GM04504 (cell line): ENCODE measurements at places on chromosomes 2 and 18.

- no peak for DNase-seq
Observed at GRCh38 chr2:159484532-159484931, 131.8 kb downstream of the BAZ2B start.

DNA sequence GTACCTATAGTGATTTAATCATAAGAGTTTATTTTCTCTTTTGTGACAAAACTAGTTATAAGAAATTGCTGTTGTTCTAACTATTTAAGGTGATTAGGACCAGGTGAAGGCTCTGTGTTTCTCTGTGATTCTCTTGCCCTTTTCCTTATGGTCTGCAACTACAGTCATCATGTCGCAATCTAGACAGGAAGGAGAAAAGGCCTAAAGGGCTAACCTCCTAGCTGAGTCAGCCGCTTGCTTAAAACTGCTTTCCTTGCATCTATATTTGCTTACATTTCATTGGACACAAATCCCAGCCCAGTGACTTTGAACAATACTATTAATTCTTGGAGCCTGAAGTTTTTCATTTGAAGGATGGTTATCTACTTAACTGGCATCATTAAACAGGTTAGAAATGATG, 93.1 kb downstream of the PIK3C3 start:
- peak; percentile 64 for DNase-seq

DNA sequence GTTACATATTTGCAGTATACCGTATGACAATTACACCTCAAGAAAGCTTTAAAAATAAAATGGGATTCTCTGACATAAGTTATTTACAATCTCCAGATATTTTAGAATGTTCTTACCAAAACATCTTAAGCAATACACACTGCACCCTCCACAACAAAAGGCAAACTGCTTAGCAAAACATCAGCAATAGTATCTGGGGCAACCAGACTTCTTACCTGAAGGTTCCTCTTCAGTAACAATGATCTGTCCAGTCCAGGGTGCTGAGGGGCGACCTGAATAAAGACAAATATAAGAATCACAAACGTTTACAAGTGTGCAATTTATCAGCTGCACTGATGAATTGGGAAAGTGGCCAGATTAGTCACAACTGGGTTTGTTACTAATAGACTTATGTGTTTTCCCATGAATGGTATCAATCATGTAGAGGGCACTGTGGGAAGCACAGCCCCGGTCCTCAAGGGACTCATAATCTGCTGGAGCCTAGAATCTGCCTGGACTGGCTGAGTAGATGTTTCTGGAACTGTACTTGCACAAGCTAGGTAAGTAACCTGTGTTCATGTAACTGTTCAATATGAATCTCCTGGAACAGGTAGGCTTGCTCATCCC, 70.7 kb downstream of the MYOM1 start:
- no peak for DNase-seq

DNA sequence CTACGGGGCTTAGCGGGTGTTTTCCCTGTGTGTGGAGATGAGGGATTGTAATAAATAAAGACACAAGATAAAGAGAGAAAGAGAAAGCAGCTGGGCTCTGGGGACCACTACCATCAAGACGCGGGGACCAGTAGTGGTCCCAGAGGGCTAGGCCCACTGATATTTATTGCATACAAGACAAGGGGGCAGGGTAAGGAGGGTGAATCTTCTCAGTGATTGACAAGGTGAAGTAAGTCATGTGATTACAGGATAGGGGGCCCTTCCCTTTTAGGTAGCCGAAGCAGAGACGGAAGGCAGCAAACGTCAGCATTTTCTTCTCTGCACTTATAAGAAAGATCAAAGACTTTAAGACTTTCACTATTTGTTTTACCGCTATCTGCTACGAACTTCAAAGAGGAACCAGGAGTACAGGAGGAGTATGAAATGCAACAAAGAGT, 4.5 kb upstream of the GAL3ST2 start:
- DNase-seq = no peak

DNA sequence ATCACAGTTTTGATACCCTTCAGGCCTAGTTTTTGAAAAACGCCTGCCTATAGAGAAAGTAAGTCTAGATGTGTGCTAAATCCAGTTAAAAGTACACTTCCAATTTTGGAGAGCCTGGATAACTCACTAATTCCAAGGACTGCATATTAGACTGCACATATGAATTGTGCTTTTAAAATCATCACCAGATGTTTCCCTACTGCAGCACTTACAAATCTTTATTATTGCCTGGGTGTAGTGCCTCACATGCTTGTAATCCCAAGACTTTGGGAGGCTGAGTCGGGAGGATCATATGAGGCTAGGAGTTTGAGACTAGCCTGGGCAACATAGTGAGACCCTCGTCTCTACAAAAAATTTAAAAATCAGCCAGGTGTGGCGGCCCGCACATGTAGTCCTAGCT, 35.9 kb upstream of the HTR2B start:
- no peak for DNase-seq

DNA sequence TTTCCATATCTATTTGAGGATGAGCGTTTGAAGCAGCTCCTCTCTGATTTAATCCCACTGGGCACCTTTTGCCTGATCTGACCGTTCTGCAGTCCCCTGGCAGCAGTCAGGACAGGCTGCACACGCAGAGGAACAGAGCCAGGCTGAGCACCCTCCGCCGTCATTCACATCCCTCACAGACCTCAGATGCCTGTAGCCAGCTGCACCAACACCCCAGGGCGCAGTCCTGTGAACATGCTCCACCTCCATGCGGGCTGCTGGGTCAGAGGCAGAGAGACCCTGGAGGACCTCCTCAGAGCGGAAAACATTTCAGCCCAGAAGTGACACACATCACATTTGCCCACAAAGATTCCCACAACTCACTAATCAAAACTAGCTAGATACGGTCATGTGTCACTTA, 146.1 kb downstream of the SEPTIN10 start:
- no peak for DNase-seq

DNA sequence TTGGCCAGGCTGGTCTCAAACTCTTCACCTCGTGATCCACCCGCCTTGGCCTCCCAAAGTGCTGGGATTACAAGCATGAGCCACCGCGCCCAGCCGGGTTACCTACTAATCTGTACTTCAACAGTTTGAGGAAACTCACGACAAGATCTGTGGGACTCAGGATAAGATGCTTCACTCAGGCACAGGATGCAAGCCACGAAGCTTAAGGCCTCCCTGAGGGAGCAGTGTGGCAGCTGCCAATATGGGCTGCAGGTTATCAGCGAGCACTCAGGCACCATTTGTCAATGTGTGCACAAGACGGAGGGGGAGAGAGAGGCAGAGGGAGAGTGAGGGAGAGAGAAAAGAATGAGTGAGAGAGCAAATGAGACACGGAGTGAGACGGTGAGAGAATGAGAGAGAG, 173.6 kb upstream of the RAB6C start:
- DNase-seq = no peak

- no peak for DNase-seq
Observed at GRCh38 chr2:173990970-173991819, 26.0 kb upstream of the SP3 start.

DNA sequence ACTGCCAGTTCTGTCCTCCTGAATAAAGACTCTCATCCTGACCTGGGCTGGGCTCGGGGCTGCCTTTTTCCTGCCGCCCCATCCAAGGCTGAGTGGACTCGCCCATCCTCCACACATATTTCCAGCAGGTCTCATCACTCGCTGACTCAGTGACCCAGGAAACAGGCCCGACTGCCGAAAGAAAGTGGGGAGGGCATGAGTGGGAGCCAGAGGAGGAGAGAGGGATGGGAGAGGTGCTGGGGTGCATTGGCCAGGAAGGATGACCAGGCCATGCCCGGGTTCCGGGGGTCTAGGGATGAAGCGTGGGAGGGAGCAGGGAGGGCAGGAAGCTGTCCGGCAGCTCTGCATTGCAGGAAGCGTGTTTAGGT, 66.7 kb downstream of the TWIST2 start:
- no peak for DNase-seq

DNA sequence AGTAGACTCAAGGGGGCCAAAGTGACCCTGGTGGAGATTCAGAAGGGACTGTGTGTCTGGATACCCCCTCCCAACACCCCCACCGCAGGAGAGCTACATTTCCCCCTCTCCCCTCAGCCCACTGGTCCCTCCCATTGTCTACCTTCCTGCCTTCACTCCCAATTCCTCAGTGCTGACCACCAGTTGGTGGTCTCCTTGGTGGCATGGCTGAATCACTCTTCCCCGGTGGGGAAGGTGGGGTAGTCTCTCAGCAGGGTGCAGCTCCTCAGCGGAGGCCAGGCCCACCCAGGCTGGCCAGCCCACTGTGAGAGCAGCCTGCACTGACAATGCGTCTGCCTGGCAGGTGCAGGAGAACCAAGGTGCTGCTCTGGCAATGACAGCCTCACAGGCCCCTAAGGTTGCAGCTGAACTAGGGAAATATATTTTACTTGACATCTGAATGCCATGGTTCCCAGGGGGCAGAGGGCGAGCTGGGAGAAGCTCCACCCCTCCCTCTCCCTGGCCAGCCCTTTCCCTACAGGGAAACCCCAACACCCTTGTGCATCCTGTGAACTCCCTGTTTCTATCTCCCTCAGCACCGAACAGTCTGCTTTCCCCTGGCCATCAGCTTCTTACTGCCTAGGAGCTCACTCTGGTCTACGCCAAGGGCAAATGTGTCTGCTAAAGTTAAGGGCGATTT, 62.6 kb upstream of the PAX8 start:
- DNase-seq = no peak

DNA sequence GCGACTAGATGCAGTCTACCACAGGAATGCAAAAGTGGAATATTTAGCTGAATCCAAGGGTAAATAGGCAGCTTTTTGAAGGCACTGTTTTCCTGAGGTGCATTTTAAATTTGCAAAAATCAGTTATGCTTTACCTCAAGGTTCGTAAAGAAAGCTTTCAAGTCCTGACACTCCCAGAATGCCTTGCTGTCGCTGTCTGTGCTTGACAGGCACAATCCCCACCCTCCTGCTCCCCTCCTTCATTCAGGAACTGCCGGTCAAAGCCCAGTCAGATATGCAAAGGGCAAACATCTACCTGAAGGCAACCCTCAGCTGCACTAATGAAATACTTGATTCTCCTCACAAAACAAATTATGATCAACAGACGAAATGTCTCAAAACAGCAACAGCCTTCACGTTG, 97.4 kb upstream of the DDX18 start:
- no peak for DNase-seq

DNA sequence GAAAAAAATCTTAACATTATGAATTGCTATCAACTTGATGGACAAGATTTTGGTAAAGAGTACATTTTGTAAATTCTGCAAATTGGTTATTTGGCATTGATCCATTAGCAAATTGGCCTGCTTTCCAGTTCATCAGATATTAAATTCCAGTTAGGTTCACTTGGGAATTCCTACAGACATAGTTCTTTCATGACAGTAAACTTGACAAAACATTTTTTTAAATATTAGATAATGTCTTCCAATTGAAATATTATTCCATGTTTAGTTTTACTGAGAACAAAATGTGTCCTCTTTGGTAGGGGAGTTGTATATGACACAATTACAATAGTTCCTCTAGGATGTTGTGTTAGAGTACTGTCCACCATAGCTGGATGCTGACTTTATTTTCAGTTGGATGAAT, 141.9 kb downstream of the LCLAT1 start:
- no peak for DNase-seq

DNA sequence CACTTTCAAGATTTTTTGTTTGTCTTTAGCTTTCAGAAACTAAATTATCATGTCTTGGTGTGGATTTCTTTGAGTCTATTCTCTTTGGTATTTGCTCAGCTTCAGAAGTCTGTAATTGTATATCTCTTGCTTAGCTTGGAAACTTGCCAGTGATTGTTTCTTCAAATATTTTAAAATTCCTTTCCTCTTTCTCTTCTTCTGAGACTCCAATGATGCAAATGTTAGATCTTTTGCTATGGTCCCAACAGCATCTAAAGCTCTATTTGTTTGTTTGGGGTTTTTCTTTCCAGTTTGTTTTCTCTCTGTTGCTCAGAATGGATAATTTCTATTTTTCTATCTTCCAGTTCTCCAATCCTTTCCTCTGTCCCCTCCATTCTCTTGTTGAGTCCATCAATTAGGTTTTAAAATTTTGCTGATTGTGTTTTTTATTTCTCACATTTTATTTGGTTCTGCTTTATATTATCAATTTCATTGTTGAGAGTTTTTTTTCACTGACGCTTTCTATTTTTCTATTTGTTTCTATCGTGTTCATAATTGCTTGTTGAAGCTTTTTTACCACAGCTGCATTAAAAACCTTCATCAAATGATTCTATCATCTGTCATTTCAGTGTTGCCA, 81.5 kb upstream of the DAPL1 start:
- no peak for DNase-seq

DNA sequence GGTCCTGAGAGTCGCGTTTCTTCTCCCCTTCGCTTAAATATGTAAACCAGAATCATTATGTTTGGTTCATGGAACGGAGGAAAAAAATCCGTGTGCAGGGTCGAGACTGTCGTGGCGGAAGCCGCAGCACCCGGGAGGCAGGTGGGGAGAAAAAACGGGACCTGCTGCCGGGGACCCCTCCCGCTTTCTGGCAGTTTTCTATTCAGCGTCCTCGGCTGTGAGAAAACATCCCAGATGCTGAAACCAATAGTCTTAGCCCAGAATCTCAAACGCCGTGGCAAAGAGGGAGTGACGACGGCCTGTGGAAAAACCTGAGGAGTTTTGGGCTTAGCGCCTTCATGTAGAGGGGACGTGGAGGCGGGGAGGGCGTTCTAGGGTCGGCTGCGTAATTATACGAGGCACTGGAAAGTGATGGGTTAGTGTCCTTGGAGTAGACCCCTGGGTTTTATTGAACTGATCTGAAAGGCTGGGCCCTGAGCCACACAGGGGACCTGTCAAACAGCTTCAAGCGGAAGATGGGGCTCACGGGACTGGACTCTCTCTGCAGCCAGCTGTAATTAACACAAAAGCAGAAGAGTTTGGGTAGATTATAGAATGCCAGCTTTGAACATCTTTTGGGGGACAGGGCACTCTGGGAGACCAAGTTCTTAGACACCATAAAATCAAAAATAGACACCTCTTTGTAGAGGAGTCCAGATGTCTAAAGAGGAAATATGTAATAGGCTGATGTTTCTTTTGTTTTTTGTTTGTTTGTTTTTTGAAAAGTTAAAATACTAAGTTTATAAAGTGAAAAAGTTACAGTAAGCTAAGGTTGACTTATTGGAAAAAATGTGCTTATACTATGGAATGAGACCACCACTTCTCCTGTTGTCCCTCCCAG, 834 bp upstream of the BUB1 start:
- DNase-seq = no peak

GRCh38 chr18:38307914-38308313, 742.3 kb upstream of the CELF4 start:
- DNase-seq = no peak

DNA sequence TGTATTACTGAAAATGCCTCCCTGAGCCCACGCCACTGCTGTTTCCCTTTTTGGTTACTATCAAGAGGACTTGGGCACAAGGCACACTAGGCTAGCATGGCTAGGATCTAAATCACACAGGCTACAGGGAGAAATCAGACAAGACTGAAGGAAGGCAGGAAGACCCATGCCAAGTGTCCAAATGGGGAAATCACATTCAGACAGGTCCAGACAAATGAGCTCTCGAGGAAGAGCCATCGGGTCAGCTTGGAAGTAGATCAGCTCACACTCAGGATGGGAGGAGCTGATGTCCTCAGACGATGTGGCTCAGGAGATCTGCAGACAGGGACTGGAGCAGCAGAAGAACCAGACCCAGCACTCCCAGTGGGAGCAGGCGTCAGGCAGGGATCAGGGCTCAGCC, 113.2 kb downstream of the COL6A3 start:
- DNase-seq = no peak
